HS-27A (cell line): ENCODE measurements at places on chromosomes 12 and 14.

GRCh38 chr12:14322403-14322802 lies 43.1 kb upstream of the ATF7IP start:
- DNase-seq, result no peak

GRCh38 chr14:73276836-73277235 lies 39.5 kb downstream of the PAPLN start:
- DNase-seq, result no peak

- DNase-seq, result no peak
Measured at GRCh38 chr12:50768391-50768790, 4.5 kb downstream of the ATF1 start.

DNA sequence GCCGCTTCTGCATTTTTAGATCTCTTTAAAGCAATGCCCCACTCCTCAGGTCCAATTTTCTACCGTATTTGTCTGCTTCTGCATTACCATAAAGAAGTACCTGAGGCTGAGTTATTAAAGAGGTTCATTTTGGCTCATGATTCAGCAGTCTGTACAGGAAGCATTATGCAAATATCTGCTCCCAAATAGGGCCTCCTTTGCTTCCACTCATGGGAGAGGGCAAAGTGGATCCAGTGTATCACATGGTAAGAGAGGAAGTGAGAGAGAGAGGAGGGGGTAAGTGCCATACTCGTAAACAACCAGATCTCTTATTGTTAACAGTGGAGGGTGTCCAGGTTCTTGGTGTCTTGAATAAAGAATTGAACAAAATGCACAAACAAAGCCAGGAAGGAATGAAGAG lies 316.1 kb upstream of the SEL1L start:
- no peak for DNase-seq

GRCh38 chr12:8894378-8894777 lies 19.9 kb upstream of the PHC1 start:
- no peak for DNase-seq

DNA sequence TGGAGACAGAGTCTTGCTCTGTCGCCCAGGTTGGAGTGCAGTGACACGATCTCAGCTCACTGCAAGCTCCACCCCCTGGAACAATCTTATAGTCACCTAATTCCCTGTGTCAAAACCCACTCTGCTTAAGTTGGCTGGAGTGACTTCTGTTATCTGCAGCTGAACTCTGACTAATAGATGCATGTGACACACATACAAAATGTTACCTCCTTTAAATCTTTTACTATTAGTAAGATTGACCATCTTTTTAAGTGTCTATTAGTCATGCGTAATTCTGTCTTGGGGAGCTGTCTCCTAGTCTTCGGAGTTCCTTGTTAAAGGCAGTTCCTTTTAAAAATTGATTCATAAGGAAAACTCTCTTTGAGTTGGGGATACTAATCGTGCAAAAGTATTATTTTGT lies 7.4 kb downstream of the IFI27L1 start:
- no peak for DNase-seq

DNA sequence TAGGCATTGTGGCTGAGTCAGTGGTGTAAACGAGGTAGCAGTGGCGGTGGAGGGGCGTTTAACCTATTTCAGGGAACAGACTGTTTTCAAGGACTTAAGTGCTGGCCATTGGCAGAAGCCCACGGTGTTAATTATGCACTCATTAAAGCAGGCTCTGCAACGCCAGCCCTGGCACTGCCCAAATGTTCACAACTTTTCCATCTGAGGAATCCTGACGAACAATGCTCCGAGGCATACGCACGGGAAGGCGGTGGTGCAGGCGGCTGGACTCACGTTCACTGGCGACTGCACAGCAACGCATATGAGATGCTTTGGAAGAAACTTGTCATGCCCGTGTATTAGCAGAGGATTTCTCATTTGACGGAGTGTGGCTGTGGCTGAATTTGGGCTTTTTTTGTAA lies 70.6 kb upstream of the SLC24A4 start:
- DNase-seq, result no peak

DNA sequence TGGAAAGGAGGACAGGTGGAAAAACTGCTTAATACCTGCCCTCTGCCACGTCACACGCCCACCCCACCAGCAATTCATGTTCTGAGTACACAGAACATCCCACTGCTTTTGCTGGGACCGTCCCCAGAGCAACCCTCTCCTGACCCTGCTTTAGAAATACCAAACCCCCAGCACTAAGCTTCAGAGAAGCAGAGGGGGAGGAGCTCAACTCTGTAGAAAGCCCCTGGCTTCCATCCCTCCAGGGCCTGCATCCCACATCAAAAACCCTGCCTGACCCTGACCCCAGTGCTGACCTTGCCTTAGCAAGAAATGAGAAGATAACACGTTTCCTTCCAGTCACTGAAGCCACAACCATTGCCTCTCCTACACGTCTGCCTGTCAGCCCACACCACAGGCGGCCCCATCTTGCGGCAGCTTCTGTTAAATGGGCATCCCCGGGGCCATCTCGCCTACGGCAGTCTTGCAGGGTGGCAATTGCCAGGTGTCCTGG lies 19.7 kb downstream of the VDR start:
- no peak for DNase-seq

DNA sequence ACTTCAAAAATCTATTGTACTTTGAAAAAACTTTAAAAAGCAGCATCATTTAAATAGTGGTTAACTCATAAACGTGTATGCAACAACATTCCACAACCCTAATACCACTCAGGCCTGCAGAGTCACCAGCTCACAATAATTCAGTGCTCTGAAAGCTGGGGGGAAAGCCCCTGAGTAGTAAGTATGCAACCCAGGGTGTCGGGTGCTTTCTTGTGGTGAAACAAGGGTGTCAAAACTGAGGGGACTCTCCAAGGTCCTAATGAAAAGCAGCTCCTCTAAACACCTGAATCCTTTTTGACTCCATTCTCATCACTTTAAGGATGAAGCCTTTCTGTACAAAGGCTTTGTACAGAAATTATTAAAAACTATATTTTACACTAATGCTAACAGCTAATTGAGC lies 33.7 kb downstream of the FGFR1OP2 start:
- DNase-seq, result no peak

DNA sequence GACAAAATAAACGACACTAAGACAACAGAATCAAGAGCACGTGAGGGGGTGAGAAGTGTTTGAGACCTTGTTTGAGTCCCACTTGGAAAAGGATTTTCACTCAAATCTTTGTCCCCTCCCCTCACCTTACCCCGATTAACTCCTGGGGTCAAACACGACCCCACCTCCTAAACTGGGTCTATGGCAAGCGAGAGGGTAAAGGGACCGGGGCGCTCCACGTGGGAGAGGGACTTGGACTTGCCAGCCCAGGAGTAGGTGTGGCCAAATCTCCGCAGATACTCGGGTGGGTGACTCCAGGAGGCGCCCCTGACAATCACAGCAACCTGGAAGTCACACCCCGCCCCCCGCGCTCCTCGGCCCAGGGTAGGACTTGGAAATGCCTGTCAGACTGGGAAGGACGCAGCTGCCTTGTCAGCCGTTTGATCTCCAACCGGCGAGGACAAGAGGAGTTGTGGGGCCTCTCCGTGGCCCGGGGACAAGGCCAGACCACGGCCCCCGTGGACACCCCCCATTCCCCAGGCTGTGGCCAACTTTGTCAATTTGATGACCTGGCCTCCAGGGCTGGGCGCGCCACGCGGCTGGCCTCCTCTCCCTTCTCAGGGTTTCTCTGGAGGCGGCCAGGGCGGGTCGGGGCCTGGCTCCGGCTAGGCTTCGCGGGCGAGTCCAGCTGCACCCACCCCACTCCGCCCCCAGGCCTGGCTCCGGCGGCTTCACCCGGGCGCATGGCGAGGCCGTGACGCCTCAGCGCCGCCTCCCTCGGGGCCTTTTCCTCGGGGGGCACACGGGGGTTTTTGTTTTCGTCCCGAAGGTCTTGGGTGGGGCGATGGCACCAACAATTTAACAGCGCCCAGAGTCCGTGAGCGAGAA lies 1.1 kb upstream of the BCL11B start:
- no peak for DNase-seq

DNA sequence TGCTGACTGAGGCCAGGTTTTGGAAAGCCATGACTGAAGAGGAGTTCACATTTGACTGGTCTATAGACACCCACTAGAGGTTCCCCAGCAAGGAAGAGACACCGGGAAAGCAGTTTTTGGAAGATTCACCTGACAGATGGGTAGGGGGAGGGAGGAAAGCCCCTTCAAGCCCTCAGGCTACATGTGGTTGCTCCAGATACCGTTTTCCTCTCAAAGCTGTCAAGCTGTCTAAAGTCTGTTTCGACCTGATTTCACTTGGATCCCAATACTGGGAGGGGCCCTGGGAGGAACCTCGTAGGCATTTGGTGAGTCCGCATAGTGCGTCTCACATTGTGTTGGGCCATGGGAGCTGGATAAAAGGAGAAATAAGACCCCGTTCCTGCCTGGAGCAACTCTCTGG lies 1.7 kb upstream of the LRP1 start:
- no peak for DNase-seq

GRCh38 chr12:25940886-25941285 lies 17.6 kb upstream of the RASSF8 start:
- no peak for DNase-seq

DNA sequence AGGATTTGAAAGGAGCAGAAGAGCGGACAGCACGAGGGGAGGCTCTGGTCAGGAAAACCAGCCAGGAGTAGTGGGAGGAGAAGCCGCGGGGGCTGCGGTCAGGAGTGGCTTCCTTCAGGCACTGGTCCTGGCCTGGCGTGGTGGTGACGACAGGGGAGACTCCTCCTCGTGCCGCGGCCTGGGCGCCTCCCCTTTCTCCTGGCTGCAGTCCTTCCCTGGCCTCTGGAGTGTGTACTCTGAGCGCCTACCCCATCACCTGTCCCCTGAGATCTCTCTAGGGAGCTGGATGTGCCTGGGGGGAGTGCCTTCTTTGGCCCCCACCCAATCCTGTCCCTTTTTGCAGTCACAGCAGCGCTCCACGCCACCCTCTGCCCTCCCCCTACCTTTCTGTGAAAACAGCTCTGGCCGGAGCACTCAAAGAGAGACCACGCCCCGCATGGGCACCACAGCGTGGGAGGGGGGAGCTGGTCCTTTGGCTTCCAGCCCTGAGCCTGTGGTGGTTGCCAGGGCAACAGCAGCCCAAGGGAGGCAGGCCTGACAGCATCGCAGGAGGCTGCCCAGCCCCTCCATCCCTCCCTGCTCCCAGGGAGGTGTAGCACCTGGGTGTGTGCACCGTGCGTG lies 125.9 kb downstream of the CALM1 start:
- no peak for DNase-seq

DNA sequence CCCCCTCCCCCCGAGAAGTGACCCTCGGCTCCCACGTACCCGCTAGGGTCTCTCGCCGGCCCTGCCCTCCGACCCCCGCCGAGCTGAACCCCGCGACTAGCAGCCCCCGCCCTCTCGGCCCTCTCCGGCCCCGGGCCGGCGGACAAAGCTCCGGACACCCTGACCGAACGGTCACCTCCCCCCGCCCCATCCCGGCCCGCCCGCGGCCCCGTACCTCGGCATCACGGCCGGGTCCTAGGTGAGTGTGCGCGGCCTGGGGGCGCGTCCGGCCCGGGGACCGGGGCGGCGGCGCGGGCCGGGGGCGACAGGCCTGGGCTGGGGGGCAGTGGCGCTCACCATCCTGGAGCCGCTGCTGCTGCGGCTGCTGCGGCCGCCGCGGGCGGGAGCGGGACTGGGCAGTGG lies at the start of gene FIGNL2:
Gene FIGNL2, minus strand, starts transcription at position 393 of the 402 bp plus-strand sequence. CDS start 26,305 bp downstream, outside the sequence.
- DNase-seq, result no peak

DNA sequence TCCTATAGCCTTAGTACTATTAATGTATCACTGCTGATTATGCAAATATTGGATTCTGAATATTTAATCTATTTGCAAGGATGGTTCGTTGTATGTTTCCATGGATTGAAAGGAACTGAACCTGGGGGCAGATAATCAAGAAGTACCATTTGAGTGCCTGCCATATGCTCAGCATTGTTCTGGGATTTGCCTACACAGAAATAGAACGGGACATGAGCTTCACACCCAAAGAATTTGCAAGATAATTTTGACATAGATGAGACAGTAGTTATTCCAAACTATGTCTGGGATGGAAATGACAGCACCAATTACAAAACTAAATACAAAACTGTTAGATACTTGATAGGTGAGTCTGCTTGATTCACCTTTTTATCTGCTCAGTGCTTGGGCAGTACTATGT lies 132.7 kb upstream of the NPAS3 start:
- no peak for DNase-seq

DNA sequence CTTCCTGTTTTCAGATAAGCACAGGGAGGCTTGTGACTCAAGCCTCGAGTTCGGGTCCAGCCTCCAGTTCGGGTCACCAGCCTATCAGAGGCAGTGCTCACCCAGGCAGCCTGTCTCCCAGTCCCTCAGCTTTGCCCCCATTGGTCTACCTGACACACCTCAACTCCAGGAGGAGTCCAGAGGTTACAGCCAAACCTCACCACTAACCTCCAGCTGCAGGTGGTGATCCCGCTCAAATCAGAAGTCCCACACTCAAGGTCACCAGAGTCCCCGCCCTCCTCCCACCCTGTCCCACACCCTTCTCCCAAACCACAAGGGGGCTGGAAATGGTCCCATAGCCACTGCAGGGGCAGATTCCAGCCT lies 42.1 kb downstream of the KDM2B start:
- DNase-seq, result no peak

GRCh38 chr12:123054371-123054770 lies 73.9 kb downstream of the ARL6IP4 start:
- DNase-seq, result no peak

GRCh38 chr14:83870546-83871270 lies 1659.2 kb upstream of the FLRT2 start:
- DNase-seq, result no peak

GRCh38 chr14:95039259-95039992 lies 117.9 kb downstream of the DICER1 start:
- DNase-seq, result no peak

DNA sequence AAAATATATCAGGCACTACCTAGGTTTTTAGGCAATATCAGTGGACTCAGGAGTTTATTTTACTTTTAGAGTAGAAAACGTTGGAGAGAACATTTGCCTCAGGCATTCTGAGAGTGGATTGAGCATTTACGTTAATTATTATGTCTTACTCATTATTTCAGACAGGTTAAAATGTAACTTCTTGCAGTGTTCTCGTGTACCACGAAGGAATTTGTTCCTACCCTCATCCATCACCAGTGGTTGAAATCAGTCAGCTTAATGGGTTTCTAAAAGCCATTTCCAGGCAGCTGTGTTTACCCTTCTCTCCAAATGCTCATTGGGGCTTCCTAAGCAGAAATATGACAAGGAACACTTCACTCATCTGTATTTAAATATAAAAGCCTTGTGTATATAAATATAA lies 9.1 kb upstream of the LDHB start:
- no peak for DNase-seq

GRCh38 chr12:103677905-103678304 lies 90.8 kb downstream of the STAB2 start:
- no peak for DNase-seq
